ENCODE measurements at places on chromosomes 3 and 15.
A peak's percentile ranks its signal among the peaks of the same experiment; 100 is the strongest.

DNA sequence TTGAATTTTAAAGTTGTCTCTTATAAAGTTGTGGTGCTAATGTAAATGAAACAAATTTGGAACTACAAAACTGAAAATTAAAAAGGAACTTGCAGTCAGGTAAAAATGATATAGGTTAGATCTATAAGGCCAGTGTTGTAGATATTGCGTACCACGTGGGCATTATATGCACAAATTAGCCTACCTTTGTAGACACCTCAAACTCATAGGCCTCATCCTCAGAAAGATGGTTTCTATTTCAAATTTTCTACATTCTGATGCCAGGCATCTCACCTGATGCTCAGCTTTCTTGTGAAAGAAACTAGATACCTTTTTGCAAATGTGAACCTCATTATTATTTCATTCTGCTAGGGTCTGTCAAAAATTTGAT, 25.6 kb downstream of the TMEM207 start:
- DNase-seq, result no peak

GRCh38 chr3:101994386-101994785, 145.1 kb downstream of the NFKBIZ start:
- DNase-seq, result peak; percentile 92

DNA sequence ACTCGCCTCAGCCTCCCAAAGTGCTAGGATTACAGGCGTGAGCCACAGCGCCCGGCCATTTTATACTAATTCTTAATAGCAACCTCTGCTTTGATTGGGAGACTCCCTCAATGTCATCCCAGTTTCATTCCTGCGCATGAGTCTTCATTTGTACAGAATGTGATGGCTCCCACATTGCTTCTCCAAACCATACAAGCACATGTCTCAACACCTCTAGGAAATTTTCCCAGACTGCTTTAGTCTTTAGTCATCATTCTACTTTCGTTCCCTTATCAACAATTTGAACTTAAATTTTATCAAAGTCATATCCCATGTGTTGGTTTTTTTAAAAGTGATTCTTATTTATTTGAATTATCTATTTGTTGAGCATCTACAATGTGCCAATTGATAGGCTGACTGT, 58.1 kb downstream of the SNX4 start:
- DNase-seq, result no peak

DNA sequence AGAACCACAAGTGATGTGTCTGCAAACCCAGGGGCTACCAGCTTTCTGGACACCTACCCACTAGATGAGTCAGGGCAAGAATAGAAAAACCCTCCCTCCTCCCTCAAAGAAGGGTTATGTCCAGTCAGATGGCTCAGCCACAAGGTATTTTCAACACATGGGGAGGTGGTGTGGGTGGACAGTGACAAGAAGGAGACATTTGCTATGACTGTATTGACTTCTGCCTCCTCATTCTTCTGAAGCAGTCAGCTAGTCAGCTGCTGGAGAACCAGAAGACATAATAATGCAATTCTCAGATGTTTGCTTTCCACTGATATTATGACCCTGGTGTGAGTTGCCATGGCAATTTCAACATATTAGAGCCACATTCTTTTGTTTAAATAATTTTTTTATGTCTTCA, 66.7 kb upstream of the GOLGA8B start:
- DNase-seq, result peak; percentile 74

- no peak for DNase-seq
These were observed 104.6 kb downstream of the PTPRG start for GRCh38 chr3:61665987-61666386.

DNA sequence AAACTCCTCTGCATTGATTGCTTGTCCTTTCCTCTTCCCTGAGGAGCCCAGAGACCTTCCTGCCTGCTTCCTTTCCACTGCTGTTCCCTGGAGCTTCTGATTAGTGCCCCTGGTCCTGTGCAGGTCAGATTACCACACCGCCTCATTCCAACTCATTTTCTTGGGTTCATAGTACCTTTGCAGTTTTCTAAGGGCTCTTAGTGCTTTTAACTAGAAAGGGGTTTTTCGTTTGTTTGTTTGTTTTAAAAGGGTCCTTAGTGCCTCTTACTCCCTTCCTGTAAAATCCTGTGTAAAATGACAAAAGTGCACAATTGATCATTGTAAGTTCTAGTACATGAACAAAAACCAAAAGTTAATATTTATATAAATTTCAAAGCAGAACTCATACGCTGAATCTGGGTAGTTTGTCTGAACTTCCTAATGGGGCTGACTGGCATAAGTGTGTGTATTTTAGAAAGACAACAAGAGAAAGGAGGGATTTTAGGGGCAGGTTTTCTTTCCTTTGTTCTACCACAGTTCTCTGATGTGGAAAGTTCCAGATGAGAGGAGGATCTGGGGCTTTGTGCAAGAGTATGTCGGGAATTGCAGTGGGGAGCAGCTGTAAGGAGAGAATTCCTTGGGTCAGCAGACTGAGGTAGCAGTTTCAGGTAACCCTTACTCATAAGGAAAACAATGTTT, 30.6 kb downstream of the SNRK start:
- peak; percentile 67 for DNase-seq

DNA sequence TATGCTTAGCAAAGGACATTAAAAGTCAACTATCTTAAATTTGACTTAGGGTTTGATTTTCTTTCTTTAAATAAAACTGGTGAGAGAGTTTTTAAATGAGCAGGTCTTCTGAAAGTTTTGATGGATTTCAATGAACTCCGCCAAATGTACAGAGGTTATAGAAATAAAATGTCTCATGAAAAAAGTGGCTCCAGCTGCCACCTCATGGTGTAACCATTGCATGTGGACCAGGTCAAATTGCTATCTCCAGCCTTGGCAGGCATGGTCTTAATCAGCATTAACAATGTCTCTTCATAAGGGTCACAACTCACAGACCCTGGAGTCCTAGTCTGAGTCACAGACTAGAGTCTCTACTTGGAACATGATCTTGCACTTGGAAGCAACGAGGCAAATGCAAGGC, 182.3 kb downstream of the ADAMTS17 start:
- no peak for DNase-seq

- no peak for DNase-seq
These were observed 268.0 kb downstream of the EPHA3 start for GRCh38 chr3:89375451-89375850.

- no peak for DNase-seq
These were observed 3.6 kb downstream of the RPS17 start for GRCh38 chr15:82536409-82537350.

DNA sequence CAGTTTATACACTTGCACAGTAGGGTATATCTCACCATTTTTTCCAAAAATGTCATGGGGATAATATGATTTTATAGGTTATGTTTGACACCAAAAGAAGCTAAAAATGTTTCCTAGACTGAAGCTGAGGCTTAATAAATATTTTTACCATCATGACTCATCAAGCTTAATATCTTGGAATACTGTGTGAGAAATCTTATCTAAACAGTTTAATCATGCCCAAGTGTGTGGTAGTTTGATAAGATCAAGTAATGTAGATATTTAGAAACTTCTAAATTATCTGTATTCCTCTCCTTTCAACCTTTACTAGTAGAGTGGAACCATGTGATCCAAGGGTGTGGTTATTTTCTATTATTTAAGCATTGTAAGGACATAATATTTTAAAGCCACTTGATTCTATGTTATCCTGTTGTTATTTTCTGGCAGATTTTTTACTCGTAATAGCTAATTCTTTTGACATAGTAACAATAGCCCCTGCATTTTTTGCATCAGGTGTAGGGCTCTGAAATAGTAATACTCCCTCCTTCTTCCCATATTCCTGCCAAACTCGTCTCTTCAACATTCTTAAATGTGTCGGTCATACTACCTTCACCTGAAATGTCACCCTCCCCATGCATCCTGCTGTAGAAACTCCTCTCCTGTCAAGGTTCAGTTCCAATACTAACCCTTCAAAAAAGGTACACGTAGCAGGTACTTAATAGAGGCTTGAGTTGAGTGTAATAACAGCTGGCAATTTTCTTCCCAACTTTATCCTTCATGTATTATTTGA, 729.6 kb downstream of the NLGN1 start:
- DNase-seq, result no peak

- no peak for DNase-seq
These were observed 69.9 kb downstream of the FILIP1L start for GRCh38 chr3:100044369-100044768.

DNA sequence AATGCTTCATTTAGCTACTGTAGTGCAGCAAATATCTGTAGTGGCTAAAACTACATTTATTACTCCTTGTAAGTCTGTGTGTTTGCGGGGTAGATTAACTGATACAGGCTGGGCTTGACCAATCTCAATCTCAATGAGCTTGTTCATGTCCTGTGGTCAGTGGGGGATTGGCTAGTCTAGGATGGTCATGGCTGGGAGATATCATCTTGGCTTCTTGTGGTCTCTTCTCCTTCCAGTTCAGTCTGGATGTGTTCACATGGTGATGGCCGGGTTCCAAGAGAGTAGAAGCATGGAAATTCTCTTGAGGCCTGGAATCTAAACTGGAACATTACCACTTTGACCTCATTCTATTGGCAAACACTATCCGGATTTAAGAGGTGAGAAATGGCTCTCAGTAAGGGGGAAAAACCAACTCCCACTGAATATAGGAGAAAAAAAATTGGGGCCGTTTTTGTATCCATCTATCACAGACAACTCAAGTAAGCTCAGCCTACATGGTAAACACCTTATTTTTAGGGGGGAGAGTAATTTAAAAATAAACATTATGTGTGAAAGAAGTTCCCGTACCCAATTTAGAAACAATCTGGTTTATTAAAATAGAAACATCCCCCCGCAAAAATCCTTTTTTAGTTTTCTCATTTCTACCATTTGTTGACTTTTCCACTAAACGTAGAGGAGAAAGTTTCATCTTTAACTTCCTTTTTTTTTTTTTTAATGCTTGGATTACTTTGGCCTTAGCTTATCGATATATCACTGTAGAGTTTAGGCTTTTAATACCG, 284.9 kb upstream of the TBC1D5 start:
- no peak for DNase-seq

DNA sequence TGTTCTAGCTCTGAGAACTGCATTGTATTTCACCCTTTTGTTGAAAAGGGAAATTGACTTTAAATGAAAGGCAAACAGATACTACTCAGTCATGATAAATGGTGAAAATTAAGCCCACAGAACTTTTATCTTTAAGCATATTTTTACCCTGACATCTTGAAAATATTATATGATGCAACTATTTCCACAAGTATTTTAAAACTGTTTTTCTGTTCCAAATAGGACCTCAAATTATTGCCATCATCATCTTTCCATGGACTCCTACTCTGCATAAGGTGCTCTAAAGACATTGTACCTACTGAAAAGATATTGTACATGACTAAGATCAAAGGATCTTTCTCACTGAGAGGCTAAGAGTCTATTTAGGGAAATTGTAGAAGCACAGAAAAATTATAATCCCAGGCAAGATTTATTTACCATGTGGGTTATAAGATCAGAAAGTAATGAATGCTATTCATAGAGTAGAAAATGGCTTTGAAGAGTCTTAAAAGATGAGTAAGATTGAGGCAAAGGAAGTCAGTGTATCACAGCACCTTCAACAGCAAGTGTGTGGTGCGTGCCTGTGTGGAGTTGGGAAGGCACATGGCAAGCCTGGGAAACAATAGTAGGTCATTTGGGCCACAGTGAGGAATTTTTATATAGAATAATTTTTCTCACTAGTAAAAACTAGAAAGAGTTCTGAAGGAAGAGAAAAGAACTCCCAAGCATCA, 68.8 kb downstream of the VGLL3 start:
- DNase-seq, result no peak

DNA sequence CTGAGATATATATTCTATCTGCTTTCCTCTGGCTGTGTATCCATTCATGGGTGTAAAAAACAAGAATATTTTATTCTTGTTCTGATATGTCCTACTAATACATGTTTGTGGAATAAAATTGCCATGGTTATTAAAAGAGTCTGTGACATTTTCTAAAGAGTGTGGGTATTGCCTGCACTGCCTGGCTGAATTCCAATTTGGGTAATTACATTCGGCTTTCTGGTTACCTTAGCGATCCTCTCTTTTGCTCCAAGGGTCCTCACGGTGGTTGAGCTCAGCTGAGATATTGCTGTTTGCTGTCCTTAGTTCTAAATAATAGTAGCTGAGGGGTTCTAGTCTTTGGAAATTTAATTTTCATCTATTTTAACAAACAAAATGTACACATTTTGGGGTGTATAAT, 301.4 kb upstream of the DNAJC19 start:
- DNase-seq, result no peak

GRCh38 chr15:36334059-36334458, 245.4 kb upstream of the CDIN1 start:
- DNase-seq, result peak; percentile 48

DNA sequence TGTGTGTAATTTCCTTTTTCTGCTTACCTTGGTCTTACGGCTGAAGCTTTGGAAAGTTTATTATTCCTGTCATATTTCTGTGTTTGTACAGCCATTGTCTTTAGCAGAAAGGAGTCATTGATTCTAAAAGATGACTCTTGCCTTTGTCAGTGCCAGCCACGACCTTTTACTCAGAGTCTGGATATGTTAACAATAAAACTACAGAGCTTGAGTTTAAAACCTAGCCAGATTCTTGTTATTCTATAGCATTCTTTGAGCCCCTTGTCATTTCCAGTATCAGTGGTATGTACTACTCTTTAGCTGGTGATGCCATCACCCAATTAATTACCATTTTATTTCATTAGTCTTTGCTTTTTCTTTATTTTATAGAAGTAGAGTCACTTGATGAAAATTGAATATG, 142.4 kb downstream of the TCF12 start:
- peak; percentile 93 for DNase-seq

- DNase-seq, result no peak
These were observed 395.5 kb downstream of the FGF12 start for GRCh38 chr3:192331749-192332385.

GRCh38 chr15:72511536-72511935, 37.4 kb downstream of the ARIH1 start:
- no peak for DNase-seq

DNA sequence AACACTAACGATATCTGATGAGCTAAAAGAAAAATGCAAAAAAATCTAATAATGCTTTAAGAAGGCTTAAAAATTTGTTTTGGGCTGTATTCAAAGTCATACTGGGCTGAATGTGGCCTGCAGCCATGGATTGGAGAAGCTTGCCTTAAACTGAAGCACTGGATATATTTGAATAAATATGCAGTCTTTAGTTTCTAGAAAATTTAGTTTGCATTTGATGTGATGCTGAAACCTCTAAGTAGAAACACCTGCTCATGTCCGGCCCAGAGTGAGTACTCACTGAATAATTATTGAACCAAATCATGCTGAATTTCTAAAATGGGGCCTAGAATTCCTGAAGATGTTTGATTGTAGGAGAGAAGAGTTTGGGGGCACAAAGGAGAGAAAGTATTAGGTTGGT, 43.9 kb downstream of the ABHD5 start:
- no peak for DNase-seq

- DNase-seq, result no peak
These were observed 213.9 kb downstream of the TBC1D2B start for GRCh38 chr15:77863491-77864105.

DNA sequence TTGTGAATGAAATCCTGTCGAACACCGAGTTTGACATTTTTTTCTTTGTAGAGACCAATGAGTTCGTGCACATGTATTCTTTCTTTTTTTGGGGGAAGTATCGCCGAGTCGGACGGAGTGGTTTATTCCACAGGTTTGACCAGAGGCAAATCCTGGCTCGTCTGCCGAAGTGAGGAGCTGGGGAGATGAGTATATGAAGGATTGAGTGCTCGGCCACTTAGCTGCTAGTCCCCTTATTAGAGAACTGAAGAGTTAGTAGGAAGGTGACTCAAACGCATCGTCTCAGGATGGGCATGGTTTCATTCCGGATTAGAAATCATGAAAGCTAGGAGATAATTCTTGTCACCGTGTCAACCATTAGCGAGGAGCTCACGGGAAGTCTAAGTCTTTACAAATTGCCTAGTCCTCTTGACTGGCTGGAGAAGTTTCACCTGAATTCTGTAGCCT, 154.7 kb upstream of the GOLIM4 start:
- peak; percentile 10 for DNase-seq
